ENCODE measurements at places on chromosomes 7 and 10.
A peak's percentile ranks its signal among the peaks of the same experiment; 100 is the strongest.

DNA sequence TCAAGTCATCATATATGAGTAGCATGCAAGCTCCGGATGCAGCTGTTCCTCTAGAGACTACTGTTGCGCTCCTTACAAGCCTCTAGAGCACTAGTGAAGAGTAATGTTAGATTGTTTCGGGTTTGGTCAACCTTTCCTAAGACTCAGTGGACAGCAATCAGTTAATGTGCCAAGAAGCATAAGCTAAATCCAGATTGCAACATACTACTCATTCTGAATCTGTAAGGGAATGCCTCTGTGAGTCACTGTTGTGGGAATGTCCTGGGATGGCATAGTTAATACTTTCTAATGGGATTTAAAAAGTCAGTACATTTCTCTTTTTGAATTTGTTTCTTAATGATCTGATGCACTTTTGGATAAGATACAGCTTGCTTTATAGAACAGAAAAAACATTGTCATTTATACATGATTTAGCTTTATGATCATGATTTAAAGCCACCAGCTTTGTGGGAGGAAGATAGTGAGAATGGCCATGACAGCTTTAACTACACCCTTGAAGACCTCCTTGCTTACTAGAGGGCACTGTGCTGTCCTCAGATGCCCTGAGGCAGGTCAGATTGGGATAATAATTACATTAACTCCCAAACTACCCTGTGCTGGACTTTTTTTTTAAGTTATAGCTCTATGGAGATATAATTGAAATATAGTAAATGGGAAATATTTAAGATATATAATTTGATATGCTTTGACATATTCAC, 138.4 kb downstream of the SDK1 start:
- peak; percentile 43 for DNase-seq

DNA sequence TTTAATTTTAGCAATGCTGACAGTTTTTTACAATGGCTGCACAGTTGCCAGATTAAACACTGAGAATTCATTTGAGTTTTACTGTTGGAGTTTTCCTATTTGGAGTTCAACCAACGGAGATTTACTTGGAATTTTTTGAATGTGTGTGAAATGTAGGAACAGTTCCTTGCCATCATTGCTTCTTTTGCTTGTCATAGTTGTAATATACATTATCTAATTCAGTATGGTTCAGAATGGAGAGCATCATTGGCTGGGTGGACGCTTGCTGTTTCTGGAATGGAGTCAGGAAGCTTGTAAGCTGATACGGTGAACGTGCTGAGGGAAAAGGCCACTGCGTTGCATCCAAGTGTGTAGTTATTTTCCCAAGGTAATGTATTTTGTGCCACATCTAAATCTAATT, 404.3 kb upstream of the KLF6 start:
- DNase-seq = no peak

DNA sequence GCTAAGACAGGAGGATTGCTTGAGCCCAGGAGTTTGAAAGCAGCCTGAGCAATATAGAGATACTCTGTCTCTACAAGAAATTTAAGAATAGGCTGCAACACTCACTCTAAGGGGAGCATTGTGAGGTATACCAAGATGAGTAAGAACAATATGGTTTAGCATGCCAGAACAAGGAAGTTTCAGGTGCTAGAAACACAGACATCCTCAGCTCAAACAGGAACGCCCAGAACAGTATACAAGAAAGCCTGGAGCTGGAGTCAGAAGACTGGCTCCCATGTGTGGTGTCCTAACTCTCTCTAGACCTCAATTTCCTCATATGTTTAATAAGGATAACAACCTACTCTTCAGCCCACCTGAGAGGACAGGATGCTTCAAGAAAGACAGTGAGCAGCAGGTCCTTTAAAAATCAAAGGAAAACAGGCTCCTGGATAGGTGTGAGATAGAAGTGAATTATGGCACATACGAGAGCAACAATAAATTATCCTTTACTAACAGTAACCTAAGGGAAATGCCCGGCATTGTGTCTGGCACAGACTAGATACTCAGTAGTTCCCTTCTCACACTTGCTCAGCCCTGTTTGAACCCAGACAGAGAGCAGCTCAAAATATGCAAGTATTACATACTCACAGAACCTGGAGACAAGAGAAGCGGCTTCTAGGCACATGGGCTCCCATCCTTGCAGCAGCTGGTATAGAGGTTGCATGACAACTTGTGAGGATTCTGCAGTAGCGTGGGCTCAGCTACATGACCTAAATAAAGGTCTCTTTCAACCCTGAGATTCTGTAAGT, 45.4 kb downstream of the KAT6B start:
- no peak for DNase-seq

GRCh38 chr7:42014625-42015618, 222.1 kb downstream of the GLI3 start:
- DNase-seq = no peak

- DNase-seq = no peak
Observed at GRCh38 chr7:69476416-69476815, 121.9 kb upstream of the AUTS2 start.

DNA sequence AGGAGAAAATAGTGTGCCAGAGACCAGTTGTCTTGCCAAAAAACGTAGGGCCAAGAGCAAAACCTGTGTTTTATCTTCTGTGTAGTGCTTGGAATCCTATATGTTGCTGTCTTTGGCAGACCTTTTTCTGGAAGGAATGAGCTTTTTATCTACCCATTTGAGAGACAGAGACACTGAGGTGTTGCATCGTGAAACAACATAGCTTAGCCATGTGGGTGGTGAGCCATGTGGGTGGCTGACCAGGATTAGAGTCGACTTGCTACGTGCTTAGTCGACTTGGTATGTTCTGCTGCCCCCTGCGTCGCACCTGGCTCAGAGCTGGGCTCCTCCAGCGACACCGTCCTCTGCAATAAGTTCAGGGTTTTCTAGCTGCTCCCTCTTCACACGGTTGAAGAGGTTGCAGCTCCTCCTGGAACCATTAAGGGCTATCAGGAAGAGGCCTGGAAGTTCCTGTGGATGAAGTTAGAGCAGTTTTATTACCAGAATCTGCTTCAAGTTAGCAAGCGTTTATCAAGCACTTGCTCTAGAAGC, 175.8 kb downstream of the SH2D4B start:
- DNase-seq = no peak

DNA sequence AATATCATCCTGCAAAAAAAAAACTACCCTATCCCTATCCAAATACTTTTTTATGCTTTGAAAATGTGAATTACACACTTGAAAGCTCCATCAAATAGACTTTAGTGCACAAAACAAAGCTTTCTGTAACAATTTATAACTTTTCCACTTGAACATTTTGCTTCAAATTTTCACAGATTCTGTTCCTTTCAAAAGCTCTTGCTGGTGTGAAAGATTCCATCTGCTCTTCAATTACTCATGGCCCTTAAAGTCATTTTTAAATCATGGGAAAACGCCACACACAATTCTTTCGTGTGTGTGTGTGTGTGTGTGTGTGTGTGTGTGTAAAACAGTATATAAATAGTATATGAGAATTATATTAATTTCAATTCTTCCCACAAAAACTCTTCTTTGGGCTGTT, 167.5 kb downstream of the PRPF18 start:
- DNase-seq = no peak

GRCh38 chr7:81297317-81297716, 378.5 kb upstream of the SEMA3C start:
- no peak for DNase-seq

- no peak for DNase-seq
Observed at GRCh38 chr10:100895346-100895745, 17.4 kb upstream of the SLF2 start.

GRCh38 chr10:89458784-89459183, 44.4 kb downstream of the IFIT5 start:
- DNase-seq = no peak

DNA sequence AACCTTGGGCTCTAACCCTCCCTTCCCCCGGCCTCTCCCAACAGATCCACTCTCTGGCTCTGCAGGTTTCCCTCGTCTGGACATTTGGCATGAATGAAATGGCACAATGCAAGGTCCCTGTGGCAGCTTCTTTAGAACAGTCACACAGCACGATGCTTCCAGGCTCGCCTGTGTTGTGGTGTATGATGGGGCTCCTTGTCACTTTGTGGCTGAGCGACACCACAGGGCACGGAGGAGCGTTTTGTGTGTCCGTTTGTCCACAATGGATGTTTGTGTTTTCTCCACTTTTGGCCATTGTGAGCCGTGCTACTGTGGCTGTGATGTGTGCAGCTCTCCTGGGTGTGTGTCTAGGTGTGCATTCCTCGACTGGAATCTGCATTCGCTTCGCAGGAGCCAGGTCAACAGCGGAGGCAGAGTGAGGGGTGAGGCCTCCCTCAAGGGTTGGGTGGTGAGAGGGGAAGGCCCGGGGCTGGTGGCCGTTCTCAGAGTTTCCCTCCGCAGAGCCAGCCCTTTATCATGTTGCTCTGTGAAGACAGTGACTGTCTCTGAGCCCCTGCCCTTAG, 22.3 kb upstream of the SHH start:
- no peak for DNase-seq

- no peak for DNase-seq
Observed at GRCh38 chr7:47758546-47758945, 176.6 kb upstream of the TNS3 start.

DNA sequence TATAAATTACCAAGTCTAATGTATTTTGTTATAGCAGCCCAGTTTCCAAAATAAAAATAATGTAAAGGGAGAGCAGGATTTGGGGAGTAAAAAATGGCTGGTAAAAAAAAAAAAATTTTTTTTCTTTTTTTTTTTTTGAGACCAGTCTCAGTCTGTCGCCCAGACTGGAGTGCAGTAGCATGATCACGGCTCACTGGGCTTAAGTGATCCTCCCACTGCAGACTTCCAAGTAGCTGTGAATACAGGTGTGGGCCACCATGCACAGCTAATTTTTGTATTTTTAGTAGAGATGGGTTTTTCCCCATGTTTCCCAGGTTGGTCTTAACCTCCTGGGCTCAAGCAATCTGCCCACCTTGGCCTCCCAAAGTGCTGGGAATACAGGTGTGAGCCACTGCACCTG, 4.8 kb upstream of the LSM8 start:
- no peak for DNase-seq

GRCh38 chr10:91590142-91590903, 42.5 kb downstream of the PPP1R3C start:
- DNase-seq = peak; percentile 87

- DNase-seq = peak; percentile 54
Observed at GRCh38 chr7:54773472-54774399, 14.7 kb upstream of the SEC61G start.

GRCh38 chr10:88457660-88458059, 125.5 kb downstream of the RNLS start:
- no peak for DNase-seq

DNA sequence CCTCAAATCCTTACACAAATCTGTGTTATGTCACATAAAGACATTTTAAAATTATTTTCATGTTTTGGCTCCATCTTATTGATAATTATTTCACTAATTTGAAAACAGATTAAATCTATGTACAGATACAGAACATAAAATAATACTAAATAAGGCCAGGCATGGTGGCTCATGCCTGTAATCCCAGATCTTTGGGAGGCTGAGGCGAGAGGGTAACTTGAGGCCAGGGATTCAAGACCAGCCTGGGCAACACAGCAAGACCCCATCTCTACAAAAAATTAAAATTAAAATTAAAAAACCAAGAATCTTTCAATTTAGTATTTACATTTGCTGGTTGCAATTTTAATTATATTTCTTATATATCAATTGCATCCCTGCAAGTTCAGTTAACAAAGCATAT, 246.4 kb upstream of the MKLN1 start:
- no peak for DNase-seq

DNA sequence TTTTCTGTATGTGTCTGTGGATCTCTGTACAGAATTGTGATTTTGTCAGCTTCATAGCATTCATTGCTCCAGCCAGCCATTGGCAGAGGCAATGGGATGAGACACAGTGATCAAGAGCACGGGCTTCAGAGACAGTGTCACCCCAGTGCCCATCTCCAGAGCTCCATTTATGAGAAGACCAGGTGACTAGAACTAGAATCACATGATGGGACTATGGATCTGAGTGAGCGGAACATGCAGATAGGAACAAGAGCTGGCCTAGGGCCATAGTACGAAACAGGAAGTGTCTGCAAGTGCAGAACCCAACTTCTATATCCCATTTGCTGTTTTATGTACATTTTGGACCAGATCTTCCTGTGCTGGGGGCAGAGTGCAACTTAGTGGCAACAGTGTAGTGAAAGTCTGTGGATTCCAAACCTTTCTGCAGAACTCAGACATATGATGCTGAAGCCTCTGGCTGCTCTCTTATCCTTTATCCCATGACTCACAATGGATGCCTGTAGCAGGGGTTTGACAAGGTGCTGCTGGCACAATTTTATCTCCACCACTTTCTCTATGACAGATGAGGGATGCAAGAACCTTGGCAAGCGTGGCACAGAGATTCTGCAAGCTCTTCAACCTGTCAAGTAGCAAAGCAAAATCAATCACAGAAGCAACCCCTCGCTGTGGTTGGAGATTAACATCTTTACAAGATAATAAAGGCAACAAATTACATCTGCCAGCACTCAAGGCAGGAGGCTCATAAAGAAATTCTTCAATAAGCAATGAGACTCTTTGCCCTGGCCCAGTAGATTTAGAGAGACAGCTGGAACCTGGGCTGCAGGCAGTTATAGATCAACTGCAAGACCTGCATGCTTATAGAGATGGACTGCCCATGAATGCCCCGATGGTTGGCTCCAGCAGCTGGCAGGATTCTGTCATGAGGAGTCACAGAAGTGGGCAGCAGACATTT, 681.3 kb downstream of the TNS3 start:
- no peak for DNase-seq

DNA sequence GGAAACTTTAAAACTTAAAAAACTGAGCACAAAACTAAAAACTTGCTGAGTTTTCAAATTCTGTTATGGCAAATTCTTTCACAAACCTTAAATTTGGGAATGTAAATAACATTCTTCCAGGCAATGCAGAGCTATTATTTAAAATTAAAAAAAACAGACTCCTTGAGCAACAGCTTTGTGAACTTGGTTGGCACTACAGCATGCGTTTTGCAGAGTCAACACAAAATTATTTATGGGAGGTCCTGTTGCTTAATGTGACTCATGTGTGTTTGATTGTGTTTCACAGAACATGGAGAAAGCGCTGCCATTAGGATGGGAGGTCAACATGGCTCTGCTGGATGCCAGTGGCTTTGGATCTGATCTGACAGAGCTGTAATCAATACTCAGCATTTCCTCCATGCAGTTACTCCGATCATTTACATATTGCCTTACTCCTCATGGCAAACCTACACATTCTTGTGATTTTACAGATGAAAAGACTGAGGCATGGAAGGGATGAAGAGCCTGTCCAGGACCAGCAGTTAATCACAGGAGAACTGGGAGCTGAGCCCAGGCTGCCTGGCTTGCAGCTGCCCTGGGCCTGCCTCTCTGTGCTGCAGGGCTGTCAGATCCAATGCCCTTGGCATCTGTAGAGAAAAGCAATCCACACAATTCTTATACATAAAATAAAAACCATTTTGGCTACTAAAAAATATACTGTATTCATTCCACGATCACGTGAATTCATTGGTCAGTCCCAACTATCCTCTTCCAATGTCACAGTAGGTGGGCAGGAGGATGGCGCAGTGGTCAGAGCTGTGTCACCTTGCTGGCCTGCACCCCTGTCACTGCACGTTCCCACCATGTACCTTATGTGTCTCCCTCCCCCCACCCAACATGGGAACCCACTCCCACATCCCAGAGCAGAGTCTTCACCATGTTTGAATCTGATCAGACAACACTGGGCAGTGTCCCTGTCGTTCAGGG, 200.9 kb downstream of the CXCL12 start:
- peak; percentile 87 for DNase-seq

Measured in AG09319 (cell line).